ENCODE measurements at places on chromosomes 4 and X. TPM values are rescaled to one million over a fixed set of nuclear protein-coding genes. Genes with fewer than 3 reads are reported as not detected.

Gene PGAM4
- not detected for total RNA-seq

Gene HTN3
- total RNA-seq: not detected

Gene ZNF630
- 3.3 TPM for total RNA-seq

- DNase-seq: no peak
These were observed 71.4 kb upstream of the ADGRL3 start for GRCh38 chr4:61128682-61129081.

Gene ZMAT1
- total RNA-seq: 2.1 TPM

Measured in left colon (tissue), 2 donors.